ENCODE measurements at places on chromosomes 2 and 18.
A peak's percentile ranks its signal among the peaks of the same experiment; 100 is the strongest.

DNA sequence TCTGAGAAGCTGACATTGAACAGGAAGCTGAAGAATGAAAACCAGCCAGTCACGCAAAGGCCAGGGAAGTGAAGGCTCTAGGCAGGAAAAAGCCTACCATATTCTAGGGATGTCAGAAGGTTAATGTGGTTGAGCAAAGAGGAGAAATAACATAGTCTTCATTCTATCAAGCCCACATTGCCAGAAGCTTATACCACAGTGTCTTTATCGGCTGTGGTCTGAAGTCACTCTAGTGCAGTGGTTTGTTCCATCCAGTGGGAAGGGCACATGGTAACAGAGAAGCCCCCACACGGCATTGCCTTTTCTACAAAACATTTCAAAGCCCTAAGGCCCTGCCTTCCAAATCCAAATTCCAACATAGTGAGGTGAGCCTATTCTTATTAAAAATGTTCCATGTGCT lies 311.3 kb downstream of the TNS1 start:
- no peak for DNase-seq

GRCh38 chr2:51237626-51238271 lies 205.8 kb upstream of the NRXN1 start:
- DNase-seq, result no peak

GRCh38 chr2:100161945-100162620 lies 19.7 kb upstream of the AFF3 start:
- DNase-seq, result no peak

DNA sequence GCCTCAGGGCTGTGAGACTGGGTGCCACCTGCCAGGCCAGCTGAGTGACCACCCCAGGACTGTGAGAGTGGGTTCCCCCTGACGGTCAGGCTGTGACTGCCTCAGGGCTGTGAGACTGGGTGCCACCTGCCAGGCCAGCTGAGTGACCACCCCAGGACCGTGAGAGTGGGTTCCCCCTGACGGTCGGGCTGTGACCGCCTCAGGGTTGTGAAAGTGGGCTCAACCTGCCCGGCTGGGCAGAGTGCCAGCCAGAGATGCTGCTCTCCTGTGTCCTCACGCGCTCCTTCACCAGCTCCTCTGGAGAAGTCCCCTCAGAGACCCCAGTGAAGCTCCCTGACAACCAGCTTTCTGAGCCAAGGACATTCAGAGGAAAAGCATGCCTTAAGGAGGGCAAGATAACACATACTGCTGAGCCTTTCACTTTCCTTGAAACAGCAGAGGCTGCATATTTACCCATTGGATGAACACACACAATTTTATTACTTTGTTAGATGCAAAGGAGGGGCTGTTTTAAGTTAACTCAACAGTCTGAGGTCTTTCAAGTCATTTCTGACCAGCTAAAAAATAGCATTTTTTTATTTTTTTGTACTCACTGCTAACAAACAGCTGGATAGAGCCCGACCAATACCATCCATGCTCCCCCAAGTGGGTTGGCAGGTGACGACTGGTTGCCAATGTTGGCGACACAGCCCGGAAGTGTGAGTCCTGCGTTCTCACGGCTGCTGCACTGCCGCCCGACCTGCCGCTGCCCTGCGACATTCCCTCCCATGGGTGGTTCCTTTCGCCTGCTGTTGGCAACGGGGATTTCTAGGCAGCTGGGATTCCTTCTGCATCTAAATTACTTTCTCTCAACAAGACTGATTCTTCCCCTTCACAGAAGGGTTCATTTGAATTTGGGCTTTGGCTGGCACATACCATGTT lies 70.7 kb downstream of the NDUFA10 start:
- no peak for DNase-seq

DNA sequence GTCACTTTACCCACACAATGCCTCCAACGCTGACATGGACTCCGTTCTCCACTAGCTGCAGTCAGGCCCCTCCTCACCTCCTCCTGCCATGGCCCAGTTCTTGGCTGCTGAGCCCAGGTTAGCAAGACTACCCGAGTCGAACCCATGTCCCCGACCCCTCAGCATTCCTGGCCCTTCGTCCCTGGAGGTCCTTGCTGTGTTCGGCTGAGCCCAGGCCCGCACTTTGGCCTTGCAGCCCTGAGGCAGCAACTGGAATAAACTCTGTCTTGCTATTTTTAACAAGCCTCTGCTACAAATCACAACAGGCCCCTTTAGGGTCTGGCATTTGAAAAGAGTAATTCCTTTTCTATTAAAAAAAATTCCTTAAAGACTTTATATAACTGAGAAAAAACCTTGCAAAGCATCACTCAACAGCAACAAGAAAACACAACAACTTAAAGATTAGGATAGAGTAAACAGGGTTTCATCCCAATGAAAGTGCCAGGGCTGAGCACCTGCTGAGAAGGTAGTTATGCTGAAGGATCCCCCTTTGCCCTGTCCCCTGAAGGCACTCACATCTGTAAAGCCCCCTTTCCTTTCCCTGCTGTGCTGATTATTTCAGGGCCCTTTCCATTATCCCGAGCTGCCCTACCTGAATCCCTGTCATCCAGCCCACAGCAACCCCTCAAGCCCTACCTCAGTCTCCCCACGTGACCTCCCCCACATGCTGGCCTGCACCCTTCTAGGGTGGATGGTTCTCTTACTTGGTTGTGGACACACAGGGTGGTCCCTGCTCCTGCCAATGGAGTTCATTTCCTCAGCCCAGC lies 120.0 kb upstream of the SNTG2 start:
- no peak for DNase-seq

GRCh38 chr2:222903234-222904220 lies 42.7 kb downstream of the ACSL3 start:
- peak; percentile 30 for DNase-seq

DNA sequence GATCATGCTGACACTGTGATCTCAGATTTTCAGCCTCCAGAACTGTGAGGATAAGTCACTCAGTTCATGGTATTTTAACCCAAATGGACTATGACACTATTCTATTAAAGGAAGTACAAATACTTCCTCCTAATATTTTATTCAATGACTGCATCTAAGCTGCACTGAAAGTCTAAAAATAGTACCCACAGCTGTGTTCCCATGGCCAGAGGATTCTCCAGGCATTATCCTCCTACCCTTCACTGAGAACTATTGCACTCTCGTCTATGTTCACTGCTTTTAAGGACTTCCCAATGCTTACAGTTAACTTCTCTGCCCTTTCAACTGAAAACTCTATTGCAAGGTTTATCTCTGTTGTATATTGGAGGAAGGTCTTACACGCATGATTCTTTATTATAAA lies 15.2 kb downstream of the LRATD1 start:
- DNase-seq, result no peak

DNA sequence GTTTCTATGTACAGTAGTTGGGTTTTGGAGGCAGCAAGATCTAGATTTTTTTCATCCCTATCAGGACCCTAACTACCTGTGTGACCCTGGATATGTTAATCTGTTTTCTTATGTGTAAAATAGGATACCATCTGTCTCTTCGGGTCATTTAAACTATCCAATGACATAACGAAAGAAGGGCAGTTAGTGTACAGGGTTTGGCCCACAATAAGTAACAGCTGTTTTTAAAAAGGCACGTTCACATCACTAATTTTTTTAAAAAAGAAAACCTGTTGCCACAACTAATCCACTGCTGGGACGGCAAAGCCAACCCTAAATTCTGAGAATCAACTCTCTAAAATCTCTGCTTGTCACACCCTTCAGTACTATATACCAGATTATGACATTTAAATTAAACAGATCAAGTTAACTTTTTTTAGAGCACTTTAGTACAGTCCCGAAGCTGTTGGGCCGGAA lies 869 bp downstream of the USP40 start:
- no peak for DNase-seq

GRCh38 chr2:3076848-3077642 lies 300.6 kb downstream of the EIPR1 start:
- no peak for DNase-seq

Measured in CD4-positive, alpha-beta T cell treated with Interleukin-6 at 100 ng/mL for 8 hours (primary cell).